ENCODE measurements at places on chromosomes 12 and 14. TPM values are rescaled to one million over a fixed set of nuclear protein-coding genes. Genes with fewer than 3 reads are reported as not detected.
A peak's percentile ranks its signal among the peaks of the same experiment; 100 is the strongest.

CYP27B1 gene
- 3.2 TPM for total RNA-seq

SLC6A15 gene
- total RNA-seq, result not detected

ENO2 gene
- 22.2 TPM for total RNA-seq

DLST gene
- 74.5 TPM for total RNA-seq

NKX2-1 gene
- not detected for total RNA-seq

TEX52 gene
- total RNA-seq, result not detected

DNA sequence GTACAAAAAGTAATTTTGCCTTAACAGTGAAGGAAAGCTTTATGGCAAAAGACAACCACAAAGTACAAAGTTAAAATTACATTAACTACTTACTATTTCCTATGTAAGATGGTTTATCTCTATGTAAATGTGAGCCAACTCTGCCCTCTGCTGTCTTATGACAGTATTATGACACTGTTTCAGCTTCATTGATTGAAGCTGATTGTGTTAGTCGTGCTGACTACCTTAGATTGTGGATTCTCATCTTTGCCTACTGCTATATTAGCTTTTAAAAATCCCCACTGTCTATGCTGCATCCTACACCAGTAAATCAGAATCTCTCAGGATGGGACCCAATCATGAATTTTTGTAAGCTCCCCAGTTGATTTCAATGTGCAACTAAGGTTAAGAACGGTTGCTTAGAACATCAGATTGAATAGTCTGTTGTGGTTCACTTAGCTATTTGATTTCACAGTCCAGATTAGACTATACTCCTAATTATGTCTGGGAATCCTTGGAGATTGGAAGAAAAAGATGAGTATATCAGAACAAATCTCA, 12.2 kb upstream of the SPTB start:
- no peak overlapping the region for H3K4me3 ChIP-seq
- H3K4me1 ChIP-seq, result peaks cover 5% of the 10 kb centered on the region
- DNase-seq, result no peak
- H3K27me3 ChIP-seq, result peaks cover 9% of the 10 kb centered on the region

DNA sequence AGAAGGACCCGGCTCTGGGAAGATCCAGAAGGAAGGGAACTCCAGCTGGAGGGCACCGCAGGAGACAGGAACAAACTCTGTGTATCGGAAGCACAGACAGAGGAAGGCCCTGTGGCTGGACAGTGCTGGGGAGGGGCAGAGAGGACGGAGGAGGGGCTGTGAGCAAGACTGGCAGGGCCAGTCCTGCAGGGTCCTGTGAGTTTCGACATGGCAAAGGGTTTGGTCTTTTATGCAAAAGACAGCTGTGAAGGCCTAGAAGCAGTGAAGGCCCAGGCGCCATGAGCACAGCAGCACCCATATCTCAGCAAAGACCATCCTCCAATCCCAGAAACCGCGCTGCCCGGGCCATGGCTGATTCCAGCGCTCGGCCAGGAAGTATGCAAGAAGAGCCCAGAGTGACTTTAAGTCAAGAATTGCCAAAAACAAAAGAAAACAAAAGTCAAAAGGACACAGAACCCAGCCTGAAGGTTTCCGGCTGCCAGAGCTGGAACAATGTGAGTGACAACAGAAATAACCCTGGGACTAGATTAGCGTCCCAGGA, 126.5 kb downstream of the NCOR2 start:
- peak overlapping the region; percentile 38 for H3K4me3 ChIP-seq
- DNase-seq, result no peak
- H3K27ac ChIP-seq, result peak overlapping the region; percentile 93
- H3K36me3 ChIP-seq, result peaks cover 17% of the 10 kb centered on the region
- peaks cover 23% of the 10 kb centered on the region for H3K4me1 ChIP-seq

DNA sequence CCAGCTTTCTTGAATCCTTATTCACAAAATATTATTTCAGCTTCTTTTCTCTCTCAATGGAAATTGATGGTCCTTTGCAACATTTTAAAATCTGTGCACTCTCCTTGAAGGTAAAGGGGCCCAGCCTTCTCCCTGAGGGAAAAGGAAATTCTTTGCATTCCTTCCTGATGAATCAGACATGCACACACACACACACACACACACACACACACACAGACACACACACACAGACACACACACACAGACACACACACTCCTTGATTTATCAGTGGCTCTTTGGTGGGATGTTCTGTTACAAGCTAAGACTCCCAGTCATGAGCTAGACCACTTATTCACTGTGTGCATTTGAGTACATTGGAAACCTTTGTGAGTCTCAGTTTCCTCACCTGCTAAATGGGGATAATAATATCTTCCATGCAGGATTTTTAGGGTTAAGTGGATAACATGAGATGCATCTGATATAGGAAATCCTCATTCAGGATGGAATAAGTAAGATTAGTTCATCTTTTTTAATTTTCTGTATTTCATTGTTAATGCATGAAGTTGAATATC, 45.1 kb upstream of the HMGA2 start:
- H3K27me3 ChIP-seq, result no peaks in the 10 kb centered on the region
- DNase-seq, result no peak
- no peak overlapping the region for H3K27ac ChIP-seq
- H3K36me3 ChIP-seq, result no peaks in the 10 kb centered on the region
- H3K4me1 ChIP-seq, result peaks cover 13% of the 10 kb centered on the region

GRCh38 chr14:77603654-77604255, 12.7 kb downstream of the SPTLC2 start:
- H3K27ac ChIP-seq, result peak overlapping the region; percentile 58
- no peak overlapping the region for H3K4me3 ChIP-seq
- H3K36me3 ChIP-seq, result no peaks in the 10 kb centered on the region
- no peaks in the 10 kb centered on the region for H3K27me3 ChIP-seq
- no peak for DNase-seq
- H3K4me1 ChIP-seq, result peaks cover 45% of the 10 kb centered on the region

- H3K27ac ChIP-seq, result peak overlapping the region; percentile 62
- H3K36me3 ChIP-seq, result no peaks in the 10 kb centered on the region
Measured at GRCh38 chr14:61217516-61217915, 63.6 kb downstream of the TMEM30B start.

DNA sequence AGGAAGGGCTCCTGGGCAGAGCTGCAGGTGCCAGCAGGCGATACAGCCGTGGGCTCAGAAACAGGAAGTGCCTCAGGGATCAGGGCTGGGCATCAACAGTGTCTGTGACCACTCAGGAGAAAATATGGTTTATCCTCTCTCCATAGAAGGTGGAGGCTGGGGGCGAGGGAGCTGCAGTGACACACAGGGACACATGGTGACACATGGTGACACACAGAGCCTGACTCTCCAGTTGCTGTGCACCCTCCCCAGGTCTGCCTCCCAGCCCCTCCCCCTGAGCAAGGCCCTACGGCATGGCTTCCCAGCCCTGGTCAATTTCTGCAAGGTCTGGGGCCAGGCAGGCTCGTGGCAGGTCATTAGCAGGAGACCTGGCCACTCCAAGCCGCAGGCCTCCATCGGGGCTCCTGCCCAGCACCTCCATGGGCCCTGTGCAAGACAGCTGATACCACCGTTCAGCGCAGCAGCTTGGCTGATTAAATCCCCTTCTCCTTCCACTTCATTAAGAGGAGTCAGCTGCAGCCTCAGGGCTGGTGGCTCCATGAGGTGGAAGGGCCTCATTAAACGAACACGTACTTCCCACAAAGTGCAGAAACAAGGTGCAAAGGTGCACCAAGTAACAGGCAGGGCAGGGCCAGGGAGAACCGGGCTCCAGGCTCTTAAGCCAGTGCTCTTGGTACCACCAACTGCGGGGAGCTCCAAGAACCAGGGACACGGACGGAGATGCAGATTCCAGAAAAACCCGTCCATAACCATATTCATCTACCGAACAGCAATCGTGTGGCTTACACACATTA, 60.7 kb downstream of the CCNK start:
- no peak overlapping the region for H3K27ac ChIP-seq
- peaks cover 33% of the 10 kb centered on the region for H3K4me1 ChIP-seq
- no peaks in the 10 kb centered on the region for H3K27me3 ChIP-seq
- H3K36me3 ChIP-seq, result no peaks in the 10 kb centered on the region
- DNase-seq, result no peak

GRCh38 chr12:108814462-108815211, 42.7 kb downstream of the SSH1 start:
- peaks cover 64% of the 10 kb centered on the region for H3K36me3 ChIP-seq
- peaks cover 80% of the 10 kb centered on the region for H3K4me1 ChIP-seq
- DNase-seq, result no peak

GRCh38 chr14:32545095-32545494, 216.0 kb downstream of the AKAP6 start:
- H3K4me3 ChIP-seq, result no peak overlapping the region
- H3K27me3 ChIP-seq, result no peaks in the 10 kb centered on the region
- H3K27ac ChIP-seq, result no peak overlapping the region
- no peaks in the 10 kb centered on the region for H3K36me3 ChIP-seq
- H3K4me1 ChIP-seq, result no peaks in the 10 kb centered on the region
- no peak for DNase-seq
